SK-N-SH treated with all-trans-retinoic acid at 6 μM for 48 hours (cell line): ENCODE measurements at places on chromosomes 6 and 20.

GRCh38 chr20:57563522-57563921 lies 2.6 kb downstream of the PCK1 start:
- ATAC-seq, result no peak

DNA sequence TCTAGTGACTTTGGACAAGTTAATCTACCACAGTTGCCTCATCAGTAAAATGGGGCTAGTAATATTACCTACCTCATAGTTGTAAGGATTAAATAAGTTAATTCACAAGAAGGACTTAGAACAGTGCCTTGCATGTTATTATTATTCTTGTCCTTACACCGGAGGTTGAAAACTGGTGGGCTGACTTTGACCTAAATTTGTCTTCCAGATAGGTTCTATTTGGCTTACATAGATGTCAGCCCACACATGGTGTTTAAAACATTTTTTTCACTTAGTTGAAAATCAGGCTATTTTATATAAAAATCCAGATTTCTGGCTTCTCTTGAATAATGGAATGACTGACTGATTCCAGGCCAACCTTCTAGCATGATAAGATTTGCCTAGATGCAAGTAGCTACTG lies 3.2 kb downstream of the SYS1 start:
- ATAC-seq, result no peak

DNA sequence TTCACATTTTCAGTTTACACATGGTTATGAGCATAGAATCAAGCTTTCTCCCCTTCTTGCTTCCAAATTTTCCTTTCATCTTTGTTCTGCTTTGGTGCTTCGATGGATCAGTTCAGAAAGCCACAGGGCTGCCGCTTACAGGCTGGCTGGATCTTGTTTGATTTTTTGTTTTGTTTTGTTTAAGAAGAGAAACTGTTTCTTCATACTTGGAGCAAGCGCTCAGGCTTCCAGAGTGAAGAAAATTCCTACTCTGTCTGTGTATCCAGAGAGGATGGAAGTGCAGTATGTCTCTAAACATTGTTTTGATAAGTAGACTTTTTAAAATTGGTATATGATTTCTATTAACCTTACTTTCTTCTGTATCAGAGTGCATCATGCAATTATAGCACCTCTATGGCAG lies 66.9 kb downstream of the ARID1B start:
- ATAC-seq, result no peak

DNA sequence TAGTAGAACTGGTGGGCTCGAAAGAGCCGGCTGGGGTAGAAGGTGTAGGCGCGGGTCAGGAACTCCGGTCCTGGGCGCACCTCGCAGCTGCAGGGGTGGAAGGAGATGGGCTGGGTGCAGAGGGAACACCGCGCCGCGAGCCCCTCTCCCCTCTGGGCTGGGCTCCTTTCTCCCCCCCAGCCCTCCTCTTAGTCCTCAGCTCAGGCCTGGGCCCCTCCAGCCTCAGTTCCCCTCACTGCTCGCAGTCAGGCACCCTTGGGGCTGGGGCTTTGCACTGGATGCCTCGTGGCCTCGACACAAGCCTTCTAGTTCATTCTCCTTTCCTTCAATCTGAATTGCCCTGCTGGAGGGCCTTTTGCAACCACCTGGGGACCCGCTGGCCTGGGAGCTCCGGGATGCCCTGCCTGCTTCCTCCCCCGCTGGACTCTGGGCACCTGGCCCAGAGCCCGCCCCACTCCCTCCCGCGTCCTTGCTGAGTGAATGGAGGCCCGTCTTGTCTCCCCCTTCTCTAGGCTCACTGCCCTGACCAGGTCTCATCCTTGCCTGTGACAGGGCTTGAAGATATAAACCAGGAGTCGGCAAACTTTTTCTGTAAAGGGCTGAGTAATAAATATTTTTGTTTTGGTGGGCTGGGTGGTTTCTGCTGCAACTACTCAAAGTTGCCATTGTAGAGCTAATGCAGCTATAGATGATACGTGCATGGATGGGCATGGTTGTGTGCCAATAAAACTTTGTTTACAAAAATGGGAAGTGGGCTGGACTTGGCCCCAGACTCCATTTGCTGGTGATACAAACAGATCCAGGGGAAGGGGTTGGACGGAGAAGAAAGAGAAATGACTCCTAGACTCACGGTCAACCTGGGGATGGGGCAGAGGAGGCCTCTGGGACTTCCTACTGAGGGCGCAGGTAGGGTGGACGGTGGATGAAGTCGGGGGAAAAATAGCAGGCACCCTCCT lies 47.3 kb downstream of the APCDD1L start:
- peak; percentile 12; the same call in 1 of the 3 replicates for ATAC-seq

GRCh38 chr6:73702444-73702843 lies 6.4 kb downstream of the CD109 start:
- no peak for ATAC-seq

GRCh38 chr6:134854366-134854765 lies 95.5 kb downstream of the ALDH8A1 start:
- no peak for ATAC-seq

DNA sequence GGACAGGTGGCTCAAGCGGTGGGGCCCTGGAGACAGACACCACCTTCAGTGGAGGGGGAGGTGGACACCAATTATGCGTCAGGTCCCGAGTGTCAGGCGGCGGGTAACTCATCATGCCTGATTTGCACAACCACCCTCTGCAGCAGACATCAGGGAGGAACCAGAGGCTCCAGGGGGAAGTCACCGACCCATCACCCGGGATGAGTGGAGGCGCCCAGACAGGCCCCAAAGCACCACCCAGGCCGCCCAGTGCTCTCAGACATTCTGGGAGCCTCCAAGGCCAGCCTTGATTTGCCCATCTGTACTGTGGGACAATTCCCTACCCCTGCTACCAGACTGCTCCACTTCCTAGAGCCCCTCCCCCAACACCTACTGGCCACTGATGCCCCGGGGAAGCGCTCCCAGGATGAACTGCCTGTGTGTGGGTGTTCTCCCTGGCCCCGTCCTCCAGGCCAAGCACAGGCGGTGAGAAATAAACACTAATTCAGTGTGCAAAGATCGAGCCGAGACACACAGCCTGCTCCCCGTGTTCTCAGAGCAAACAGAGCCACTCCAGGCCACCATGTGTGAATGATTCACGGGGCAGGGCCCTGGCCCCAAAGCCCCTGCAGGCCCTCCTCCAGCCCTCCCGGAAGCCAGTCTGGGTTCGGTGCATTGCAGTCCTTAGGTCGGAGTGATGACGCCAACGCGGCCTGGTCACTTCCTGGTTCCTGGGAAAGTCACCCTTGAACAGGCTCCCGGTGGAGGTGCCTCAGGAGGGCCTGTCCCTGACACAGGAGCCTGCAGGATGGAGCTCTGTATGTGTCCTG lies 107.2 kb downstream of the ASXL1 start:
- no peak for ATAC-seq

GRCh38 chr20:36726168-36726567 lies 19.7 kb downstream of the NDRG3 start:
- no peak; the same call in 2 of the 3 replicates for ATAC-seq

GRCh38 chr6:13146442-13146841 lies 181.9 kb downstream of the TBC1D7 start:
- no peak for ATAC-seq

- no peak for ATAC-seq
Measured at GRCh38 chr6:112005013-112005371, 48.9 kb upstream of the CCN6 start.

GRCh38 chr6:72084992-72085569 lies 198.7 kb downstream of the RIMS1 start:
- ATAC-seq, result no peak

DNA sequence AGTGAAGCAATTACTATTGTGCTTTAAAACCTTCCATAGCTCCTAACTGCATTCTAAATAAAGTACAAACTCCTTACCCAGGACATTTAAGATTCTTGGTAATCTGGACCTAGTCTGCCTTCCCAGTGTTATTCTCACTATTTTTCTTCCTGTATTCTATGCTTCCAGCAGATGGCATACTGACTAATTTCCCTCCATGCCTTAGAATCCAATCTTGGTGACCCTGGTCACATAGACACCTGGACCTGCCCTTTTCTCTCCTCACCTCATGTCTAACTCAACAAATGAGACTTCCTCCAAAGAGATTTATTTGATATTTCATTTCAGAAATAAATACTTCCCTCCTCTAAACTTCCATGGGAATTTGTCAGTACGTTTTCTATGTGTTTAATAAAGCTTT lies 25.8 kb downstream of the ROS1 start:
- ATAC-seq, result peak; percentile 80

DNA sequence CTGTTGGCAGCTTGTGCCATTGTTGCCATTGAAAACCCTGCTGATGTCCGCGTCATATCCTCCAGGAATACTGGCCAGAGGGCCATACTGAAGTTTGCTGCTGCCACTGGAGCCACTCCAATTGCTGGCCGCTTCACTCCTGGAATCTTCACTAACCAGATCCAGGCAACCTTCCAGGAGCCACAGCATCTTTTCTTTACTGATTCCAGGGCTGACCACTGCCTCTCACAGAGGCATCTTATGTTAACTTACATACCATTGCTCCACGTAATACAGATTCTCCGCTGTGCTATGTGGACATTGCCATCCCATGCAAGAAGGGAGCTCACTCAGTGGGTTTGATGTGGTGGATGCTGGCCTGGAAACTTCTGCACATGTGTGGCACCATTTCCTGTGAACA lies 221.8 kb upstream of the FAM83B start:
- ATAC-seq, result peak; percentile 98
